ENCODE measurements at places on chromosomes 4 and X.

DNA sequence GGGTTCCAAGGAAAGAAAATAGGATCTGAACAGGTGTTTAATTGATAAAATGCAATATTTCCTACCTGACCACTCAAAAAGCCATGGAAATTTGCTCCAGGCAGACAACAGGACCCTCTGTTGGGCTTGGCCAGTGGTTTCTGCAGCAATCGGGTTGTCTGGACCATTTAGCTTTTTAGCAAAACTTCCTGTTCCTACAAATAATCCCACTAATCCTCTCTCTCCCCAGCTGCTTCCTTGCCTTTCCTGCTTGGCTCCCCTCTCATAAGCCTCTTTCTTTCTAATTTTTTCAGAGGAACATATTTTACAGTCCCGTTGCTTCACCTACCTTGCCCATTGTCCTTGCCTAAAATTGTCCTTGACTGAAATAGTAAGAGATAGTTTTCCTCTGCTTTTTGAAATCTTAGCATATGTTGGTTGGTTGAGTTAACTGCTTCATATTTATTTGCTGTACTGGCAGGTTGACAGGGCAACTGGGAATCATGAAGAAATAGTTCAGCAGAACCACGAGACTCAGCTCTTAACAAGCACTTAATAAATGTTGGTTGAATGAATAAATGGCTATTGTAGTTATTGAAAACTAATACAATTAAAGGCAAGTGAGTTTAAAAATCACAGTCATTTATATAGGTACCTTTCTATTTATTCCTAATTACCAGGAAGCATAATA is 259.8 kb downstream of the KCNIP4 start:
- DNase-seq, result no peak

GRCh38 chr4:126058596-126058995 is 743.8 kb downstream of the FAT4 start:
- no peak for DNase-seq

GRCh38 chr4:173362666-173363065 is 8.1 kb upstream of the SAP30 start:
- DNase-seq, result no peak

GRCh38 chr4:157934151-157934550 is 238.7 kb downstream of the GASK1B start:
- DNase-seq, result no peak

DNA sequence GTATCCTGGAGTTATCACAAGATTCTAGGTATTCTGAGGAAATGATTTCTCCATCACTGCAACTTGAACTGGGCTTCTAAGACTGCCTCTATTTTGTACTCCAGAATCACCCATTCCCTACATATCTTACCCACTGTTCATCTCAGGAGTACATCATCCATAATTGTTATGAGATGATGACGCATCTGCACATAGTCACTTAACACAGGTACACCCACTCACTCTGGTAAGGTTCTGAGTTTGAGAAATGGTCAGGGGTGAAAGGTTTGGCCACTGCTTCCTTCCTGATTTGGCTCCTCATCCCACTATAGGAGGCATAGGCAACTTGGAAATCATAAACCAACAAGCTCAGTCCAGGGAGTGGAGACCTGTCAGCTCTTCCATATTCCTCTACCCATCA is 143.9 kb downstream of the GLRA2 start:
- DNase-seq, result no peak

DNA sequence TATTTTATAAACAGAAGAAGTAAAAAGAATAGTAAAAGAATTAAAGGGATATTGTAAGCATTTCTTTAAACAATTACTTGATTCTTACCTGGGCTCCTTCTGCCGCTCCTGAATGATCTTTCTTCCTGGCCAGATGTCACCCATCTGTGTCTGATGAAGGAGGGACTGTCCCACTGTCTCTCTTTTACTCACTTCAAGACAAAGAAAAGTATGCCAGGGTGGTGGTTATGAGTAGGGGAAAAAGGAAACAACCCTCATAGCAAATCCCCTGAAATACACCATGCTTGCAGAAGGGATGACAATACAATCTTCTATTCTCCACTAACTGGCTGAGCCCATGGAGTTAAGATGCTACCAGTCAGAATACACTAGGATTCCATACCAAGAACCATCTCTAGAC is 31.1 kb downstream of the SYTL4 start:
- DNase-seq, result no peak

- DNase-seq, result no peak
Observed at GRCh38 chr4:17851959-17852358, 41.2 kb downstream of the NCAPG start.

DNA sequence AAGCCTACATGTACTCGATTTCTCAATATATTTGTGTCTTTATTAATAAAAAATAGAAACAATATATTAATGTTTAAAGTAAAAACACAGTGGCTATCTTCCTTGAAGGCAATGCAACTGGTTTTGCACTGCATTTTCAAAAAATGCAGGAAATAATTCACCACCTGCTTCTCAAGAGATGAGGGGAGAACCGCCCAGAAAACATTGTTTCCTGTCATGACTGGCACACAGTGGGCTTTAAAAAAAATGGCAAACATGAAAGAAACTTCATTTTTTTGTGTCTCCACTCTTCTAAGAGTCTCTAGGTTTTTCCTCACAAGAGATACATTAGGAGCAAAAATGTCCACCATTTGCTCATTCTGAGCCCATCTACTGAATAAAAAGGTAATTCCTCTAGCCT is 50.8 kb upstream of the C4orf50 start:
- DNase-seq, result no peak

GRCh38 chrX:50103866-50104566 is 96.8 kb downstream of the AKAP4 start:
- DNase-seq, result no peak

DNA sequence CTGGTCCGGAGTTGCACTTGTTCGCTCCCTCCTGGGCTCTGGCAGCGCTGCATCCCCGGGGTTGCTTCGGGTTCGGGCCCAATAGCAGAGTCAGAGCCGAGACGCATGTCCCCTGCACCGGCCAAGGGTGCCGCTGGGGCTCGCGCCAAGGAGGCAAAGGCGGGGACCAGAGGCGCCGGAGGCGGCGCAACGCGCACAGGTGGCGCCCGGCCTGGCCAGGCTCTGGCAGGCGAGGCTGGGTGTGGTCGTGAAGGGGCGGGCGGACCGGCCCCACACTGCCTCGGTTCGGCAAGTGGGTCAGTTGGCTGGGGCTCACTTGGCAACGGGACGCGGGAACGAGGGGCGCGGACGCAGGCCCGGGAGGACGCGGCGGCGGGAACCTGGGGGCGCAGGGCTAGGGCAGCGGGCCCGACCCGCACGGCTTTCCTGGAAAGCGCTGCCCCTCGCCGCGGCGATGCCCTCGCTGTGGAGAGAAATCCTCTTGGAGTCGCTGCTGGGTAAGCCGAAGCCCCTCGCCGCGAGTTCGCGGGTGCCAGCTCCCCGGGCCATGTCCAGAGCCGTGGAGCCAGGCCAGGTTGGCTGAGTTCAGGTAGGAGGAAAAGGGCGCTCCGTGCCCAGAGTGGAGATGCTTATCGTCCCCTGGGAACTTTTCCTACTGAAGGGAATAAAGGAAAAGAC is at the start of gene CWH43:
Gene CWH43 (plus strand): TSS at position 300 of the 678 bp plus-strand sequence. CDS start 155 bp downstream, at position 455.
- no peak for DNase-seq

DNA sequence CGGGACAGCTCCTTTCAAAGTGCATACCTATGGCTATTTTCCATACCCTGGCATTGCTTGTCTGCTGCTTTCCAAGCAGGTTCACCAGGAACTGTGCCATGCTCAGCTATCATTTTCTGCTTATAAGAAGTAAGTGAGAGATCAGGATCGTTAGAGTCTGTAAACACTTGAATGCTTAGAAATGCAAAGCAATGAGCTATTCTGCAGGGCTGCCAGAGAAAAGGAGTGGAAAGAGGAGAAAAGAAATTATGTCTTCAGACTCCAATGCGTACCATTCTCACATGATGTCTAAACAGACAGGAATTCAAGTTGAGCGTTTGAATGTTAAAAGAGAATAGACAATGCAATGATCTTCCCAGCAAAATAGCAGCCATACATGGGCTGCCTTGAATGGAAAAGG is 245.5 kb upstream of the SLC7A11 start:
- no peak for DNase-seq

DNA sequence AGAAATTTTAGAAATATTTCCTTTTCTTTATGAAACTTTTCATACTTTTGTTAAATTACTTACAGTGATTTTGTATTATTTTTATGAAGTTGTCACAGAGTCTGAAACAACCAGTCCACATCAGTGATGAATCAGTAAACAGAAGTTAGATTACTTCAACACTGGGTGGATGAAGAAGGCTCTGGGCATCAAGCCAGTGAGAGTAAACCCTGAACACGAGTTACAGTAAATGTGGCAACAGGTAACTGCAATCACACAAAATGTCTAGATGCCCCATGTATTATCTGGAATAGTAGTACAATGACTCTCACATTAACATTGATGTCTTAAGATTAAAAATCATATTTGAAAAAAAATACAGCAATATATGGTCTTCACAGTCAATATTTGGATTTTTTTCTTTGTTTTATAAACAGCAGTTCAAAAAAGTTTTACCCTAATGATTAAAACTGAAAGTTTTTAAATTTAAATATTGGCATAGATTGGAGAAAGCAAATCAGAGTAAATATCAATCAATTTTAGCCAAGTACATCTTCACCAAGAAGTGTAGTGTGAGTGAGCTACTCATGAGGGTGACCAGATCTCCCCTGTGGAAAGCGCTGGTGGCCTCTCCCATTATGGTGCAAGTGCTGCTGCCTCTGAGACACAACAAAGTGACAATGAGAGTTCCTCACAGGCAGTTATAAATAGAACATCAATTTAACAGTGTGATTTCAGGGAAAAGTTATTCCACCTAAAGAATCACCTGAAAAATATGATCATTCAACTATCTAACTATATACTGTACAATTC is 63.2 kb upstream of the UGT2B7 start:
- no peak for DNase-seq

DNA sequence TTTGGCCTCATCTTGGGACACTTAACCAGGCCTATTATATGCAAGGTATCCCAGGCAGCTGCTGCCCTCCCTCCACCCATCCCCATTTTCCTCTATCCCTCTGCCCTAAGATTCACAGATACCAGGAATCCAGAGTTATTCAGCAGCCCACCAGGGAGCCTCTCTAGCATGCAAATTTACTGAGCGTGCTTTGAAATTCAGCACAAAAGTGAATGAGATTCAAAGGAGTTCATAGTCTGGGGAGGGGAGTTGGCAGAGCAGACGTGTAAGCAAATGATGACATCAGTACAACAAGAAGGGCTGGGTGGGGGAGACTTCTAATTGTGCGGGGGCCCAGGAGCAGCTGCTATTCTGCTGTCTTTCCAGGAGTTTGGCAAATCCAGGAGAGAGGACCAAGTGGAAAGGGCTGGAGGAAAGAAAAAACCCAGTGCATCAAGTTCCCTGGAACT is 1.7 kb upstream of the MTM1 start:
- no peak for DNase-seq

DNA sequence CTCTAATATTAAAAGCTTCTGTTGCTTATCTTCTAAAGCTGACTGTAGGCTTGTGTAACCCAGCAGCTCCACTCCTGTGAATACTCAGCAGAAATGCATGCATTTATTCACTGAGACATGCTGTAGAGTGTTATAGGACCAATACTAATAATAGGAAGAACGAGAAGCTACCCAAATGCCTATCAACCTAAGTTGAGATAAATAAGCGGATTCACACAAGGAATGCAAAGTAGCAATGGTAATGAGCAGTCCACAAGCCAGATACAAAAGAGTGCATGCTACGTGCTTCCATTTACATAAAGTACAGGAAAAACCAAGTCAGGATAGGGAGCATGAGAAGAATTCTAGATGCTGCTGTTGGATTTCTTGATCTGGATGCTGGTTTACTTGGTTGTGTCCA is 155.9 kb downstream of the AASDH start:
- DNase-seq, result no peak

- DNase-seq, result no peak
Observed at GRCh38 chr4:88295656-88296055, 11.3 kb upstream of the PPM1K start.

GRCh38 chr4:139144161-139144859 is 32.7 kb downstream of the ELF2 start:
- peak; percentile 45 for DNase-seq

DNA sequence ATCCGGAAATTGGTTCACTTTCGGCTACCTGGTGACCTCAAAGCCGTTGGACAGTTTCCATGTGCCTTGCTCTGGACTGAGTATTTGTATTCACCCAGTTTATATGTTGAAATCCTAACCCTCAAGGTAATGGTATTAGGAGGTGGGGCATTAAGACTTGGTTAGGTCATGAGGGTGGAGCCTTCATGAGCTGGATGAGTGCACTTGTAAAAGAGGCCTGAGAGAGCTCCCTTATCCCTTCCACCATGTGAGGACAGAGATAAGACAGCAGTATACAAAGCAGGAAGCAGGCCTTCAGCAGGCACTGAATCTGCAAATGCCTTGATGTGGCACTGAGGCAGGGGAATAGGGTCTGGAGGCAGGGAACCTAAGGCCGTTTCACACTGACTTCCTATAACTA is 5.3 kb upstream of the OPHN1 start:
- DNase-seq, result no peak

- no peak for DNase-seq
Observed at GRCh38 chr4:180356766-180357165, 1886.4 kb upstream of the TENM3 start.

- DNase-seq, result no peak
Observed at GRCh38 chr4:2938906-2939305, 24.3 kb downstream of the NOP14 start.

GRCh38 chr4:24032371-24032989 is 142.6 kb upstream of the PPARGC1A start:
- no peak for DNase-seq

- DNase-seq, result no peak
Observed at GRCh38 chrX:40385256-40385655, 195.5 kb upstream of the ATP6AP2 start.

GRCh38 chrX:69028006-69028760 is 137.1 kb downstream of the PJA1 start:
- DNase-seq, result no peak

DNA sequence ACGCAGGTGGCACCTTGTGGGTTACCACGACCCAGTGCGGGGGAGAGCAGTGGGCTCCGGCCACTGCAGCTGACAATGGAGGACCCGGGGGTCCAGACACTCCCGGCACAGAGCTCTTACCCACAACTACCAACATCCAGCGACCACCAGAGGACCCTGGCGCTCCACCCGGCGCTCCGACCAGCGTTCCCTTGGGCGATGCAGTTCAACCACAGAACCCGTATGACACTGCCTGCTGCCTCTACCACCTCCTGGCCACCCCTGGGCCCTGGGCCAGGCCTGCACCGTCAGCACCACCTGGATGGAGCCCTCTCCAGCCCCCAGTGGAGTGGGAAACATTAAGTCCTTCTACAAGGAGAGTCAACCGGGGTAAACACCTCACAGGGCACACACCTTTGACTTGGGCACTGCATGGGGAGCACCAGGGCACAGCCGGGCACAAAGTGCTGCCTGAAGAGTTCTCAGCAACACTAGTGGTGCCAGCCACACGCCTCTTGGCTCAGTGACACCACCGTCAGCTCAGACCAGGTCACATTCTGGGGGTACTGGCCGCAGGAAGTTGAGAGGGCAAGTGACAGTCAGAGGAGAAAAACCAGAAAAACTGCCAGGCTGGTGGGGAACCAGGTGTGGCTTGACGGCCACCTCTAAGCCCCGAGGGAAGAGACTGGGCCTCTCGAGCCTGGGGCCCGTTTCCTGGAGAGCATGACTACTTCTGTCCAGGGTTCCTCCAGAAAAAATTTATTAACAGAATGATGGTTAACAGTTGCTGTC is 2.6 kb downstream of the CTBP1 start:
- no peak for DNase-seq

- DNase-seq, result no peak
Observed at GRCh38 chr4:101286663-101287062, 60.7 kb downstream of the PPP3CA start.
